ENCODE measurements at places on chromosomes 1 and 21. TPM values are rescaled to one million over a fixed set of nuclear protein-coding genes. Genes with fewer than 3 reads are reported as not detected.

DNA sequence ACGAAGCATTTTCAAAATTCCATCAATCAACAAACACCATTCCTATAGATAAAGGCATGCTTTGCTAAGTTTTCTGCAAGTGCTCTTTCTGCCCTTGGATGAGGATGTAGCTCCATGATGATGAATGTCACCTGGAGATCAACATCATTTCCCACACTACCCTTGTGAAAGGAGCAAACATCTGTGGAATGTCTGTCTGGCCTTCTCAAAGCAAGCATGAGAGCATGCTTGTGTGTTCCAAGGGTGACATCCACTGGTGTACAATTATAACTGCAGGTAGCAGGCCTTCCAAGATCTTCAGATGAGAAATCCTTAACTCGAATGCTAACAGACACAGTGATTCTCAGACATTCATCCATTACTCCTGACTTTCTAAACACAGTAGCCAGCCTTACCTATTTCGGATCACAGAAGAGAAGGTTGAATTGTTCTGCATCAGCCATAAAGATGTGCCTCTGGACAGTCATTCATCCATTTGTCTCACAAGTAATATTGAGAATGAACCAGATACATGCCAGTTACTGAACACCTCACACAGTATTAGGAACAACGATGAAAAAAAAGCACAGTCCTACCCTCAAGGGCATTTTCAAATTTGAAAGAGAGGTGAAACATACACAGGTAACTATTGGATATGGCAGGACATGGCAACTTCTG is 162.4 kb downstream of the TPR start:
- DNase-seq = no peak

- no peak for DNase-seq
Observed at GRCh38 chr1:98068016-98068415, 147.2 kb upstream of the DPYD start.

The BCL2L15 gene
- total RNA-seq = 1.8 TPM

DNA sequence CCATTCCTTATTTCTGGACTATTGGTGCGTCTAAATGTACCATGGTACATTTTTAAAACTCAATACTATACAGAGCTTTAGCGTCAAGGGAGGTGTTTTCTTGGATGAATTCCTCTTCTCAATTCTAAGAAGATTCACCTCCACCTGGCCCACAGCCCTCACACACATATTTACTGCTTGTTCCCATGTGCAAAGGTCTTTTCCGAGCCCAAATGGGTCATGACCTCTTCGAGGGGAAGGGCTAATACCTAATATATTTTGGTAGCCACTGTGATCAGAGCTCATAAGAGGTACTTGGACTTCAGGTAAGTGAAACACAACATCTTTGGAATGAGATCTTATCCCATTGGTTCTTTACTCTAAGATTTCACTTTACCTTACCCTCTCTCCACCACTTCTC is 205.9 kb downstream of the SDCCAG8 start:
- no peak for DNase-seq

- peak; percentile 75 for DNase-seq
Observed at GRCh38 chr1:183655562-183656075, 2.5 kb upstream of the APOBEC4 start.

The CRYAA gene
- total RNA-seq = not detected

DNA sequence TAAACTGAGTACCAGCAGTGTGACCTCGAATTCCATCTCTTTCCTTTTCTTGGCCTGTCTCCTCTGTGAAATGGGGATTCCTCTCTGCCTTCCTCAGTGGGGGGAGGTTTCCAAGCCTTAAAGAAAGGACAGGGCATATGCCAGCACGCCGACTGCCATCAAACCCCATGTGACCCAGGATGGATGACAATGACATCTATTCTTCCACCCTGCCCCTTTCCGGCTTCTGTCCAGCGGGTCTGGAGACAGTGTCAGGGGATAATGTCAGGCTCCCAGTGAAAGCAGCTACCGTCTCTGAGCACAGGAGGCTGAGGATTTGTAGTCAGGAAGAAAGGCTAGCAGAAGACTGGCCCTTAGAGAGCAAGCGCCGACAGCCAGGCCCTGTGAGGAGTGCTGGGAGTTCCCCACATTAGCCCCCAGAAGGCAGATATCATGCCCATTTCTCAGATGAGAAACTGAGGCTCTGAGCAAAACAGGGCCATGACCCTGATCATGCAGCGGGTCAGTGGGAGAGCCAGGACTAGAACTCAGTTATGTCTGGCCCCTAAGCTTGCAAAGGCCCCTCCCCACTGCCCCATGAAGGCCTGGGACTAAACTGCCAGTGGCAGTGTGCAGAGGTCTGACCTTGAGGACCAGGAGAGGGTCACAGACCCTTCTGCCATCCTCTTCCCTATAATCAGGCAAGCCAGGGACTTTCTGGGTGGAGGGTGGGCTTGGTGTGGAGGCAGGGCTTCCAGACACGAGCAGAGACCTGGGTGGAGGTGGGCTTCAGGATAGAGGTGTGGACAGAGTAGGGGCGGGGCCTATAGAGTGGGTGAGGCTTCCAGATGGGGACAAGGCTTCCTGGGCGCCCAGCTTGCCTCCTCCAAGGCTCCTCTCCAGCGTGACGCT is 30.1 kb downstream of the CDCA8 start:
- no peak for DNase-seq

DNA sequence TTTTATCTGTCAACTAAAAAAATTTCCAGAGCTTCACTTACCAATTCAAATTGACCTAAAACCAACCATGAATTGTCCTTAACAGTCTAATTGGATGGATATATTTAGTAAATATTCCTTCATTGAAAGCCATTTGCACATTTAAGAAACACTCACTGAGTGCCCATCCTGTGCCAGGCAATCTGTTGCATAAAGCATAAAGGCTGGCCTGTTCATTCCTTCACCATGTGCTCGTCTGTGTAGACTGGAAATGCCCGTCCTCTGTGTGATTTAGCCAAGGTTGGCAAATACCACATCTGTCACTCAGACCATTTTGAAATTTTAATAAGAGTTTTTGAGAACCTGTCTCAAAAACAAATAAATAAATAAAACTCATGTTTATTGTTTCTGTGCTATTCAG is 57.1 kb downstream of the ZNF684 start:
- DNase-seq = no peak

DNA sequence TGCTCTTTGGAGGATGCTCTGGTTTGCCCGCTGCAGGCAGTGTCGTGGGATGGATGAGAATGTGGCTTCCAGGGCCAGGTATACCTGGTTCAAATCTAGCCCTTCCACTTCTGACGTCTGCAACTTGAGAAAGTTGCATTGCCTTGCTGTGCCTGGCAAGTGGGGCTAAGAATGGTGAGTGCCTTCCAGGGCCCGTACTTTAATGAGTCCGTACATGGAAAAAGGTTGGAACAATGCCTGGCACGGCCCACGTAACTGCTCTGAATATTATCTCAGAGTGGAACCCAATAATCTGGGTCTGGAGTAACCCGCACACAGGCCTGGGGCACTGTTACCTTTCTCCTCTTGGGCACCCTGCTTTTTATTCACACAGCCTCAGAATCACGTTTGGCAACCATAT is 146.7 kb upstream of the EDN2 start:
- no peak for DNase-seq

The KHDC4 gene
- 40.1 TPM for total RNA-seq

The WNT9A gene
- 10.2 TPM for total RNA-seq

DNA sequence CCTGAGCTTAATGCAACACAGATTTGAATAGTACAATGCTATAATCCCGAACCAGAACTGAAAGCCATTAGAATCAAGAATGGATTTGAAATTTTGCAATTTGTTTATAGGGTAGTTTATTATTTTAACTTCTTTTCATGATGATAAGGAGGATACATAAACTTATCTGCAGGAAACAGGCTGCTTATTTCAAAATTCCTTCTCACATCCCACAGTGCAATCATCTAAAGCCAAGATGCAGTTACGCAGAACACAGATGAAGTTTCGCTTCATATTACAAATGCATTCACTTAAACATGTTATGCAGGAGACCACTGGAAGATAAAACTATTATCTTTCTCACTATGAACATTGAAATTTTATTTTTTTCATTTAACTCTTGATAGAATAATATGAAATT is 1019.6 kb downstream of the PLA2G4A start:
- DNase-seq = no peak

GRCh38 chr21:28344985-28345384 is 647.7 kb downstream of the LTN1 start:
- no peak for DNase-seq

GRCh38 chr1:85078903-85079302 is 30.6 kb upstream of the MCOLN3 start:
- DNase-seq = no peak

DNA sequence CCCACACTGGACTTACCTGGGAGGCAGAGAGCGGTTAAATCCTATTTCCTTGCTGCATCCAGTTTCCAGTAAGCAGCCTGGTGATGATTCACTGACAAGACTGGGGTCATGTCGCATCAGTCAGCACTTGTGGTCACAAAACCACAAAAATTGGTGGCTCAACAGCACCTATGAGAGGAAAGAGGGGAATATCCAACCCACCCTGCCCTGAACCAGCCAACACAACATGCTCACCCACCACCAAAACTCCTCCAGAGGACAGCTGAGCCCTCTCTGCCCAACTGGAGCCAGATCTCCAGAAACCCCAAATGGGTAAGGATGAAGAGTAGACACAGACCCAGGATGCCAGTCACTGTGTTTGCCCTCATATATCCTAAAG is 64.0 kb downstream of the CD46 start:
- no peak for DNase-seq

- DNase-seq = peak; percentile 79
Observed at GRCh38 chr1:21573971-21574465, 64.8 kb downstream of the ALPL start.

- no peak for DNase-seq
Observed at GRCh38 chr1:32871364-32872191, 866 bp upstream of the FNDC5 start.

DNA sequence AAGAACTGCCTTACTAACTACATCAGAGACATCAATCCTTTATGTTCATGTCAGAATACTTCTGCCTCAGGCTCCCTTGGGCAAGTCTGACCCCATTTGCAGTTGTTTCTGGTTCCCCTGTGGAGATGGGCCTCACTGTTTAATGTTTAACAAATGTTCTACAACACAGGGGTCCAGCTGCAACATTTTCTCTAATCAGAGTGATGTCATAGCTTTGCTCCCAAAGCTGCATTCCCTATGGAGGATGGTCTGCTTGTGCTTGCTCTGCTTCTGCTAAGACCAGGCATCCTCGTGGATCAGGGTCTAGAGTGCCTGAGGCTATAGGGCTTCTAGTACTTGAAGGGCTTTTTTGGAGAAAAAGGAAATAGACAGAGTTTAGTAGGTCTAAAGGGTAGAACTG is 1071.2 kb downstream of the TTLL7 start:
- DNase-seq = no peak

DNA sequence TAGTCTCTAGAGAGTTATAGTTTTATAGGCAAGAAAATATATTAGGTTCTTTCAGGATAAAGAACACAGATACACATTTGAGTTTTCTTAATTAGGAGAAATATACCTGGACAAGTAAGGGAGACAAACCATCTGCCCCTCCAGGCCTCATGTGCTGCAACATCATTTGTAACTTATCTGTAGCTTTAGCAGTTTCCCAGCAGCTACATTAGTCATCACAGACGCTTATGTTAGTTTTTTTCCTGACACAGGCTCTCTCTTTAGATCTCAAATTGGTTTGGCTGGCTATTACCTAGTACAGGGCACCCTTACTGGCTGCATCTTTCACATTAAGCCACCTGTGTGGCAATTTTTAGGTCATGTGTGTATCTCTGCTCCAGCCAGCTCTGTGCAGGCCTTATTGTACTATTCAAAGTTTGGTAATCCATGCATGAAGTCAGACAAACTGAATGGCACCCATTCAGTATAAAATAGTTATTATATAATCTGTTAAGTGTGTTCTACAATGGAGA is 25.9 kb downstream of the GNPAT start:
- no peak for DNase-seq

The ARMH1 gene
- total RNA-seq = 5.9 TPM

The ADGRB2 gene
- 0.69 TPM for total RNA-seq

- DNase-seq = no peak
Observed at GRCh38 chr1:92065042-92065441, 10.2 kb downstream of the SETSIP start.

Measured in upper lobe of right lung (tissue), 1 donor.